ENCODE measurements at places on chromosomes 1 and 21. TPM values are rescaled to one million over a fixed set of nuclear protein-coding genes. Genes with fewer than 3 reads are reported as not detected.

GRCh38 chr1:199574950-199575349 is 452.6 kb upstream of the NR5A2 start:
- no peak for DNase-seq
- no peaks in the 10 kb centered on the region for H3K27me3 ChIP-seq
- no peaks in the 10 kb centered on the region for H3K4me1 ChIP-seq
- no peak overlapping the region for H3K4me3 ChIP-seq

DNA sequence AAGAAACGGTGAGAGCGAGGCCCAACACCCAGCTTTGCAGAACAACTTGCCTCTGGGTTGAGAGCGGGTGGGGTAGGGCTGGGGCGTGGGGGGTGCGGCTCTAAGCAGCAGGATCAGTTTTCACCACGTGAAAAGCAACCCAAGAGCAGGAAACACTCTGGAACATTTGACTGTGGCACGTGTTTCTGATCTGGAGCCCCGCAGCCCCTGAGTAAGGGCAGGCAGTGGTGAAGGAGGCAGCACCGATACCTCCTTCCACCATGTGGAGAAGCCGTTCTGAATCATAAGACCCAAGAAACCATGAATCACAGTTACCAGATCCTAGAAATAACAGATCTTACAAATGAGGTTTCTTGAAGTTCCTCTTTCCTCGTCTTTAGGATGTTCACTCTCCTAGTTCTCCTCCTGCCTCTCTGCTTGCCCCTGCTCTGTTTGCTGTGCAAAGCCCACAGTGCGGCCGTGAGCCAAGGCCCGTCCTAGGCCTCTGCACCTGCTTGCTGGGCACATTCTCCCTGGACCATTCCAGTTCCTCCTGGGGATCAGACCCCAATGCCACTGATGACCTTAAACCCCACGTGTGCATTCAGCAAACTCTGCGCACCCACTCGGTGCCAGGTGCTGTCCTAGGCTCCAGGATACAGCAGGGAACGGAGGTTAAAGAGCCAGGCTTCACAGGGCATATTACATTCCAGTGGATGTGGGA is 31.9 kb downstream of the SLC1A7 start:
- no peak overlapping the region for H3K4me3 ChIP-seq
- H3K4me1 ChIP-seq = no peaks in the 10 kb centered on the region
- no peak overlapping the region for H3K27ac ChIP-seq
- H3K36me3 ChIP-seq = no peaks in the 10 kb centered on the region
- DNase-seq = no peak

- no peak overlapping the region for H3K27ac ChIP-seq
- no peaks in the 10 kb centered on the region for H3K27me3 ChIP-seq
- no peaks in the 10 kb centered on the region for H3K36me3 ChIP-seq
- H3K4me3 ChIP-seq = no peak overlapping the region
- H3K4me1 ChIP-seq = no peaks in the 10 kb centered on the region
These were observed 9.1 kb downstream of the RHBDL2 start for GRCh38 chr1:38932571-38932970.

GRCh38 chr1:156848461-156849150 is 10.3 kb downstream of the INSRR start:
- H3K27me3 ChIP-seq = no peaks in the 10 kb centered on the region
- no peak overlapping the region for H3K4me3 ChIP-seq
- DNase-seq = peak; percentile 68
- H3K27ac ChIP-seq = no peak overlapping the region
- H3K36me3 ChIP-seq = no peaks in the 10 kb centered on the region

GRCh38 chr1:229204921-229205777 is 65.8 kb upstream of the RAB4A start:
- H3K27ac ChIP-seq = peak overlapping the region; percentile 95
- H3K4me3 ChIP-seq = no peak overlapping the region
- no peaks in the 10 kb centered on the region for H3K4me1 ChIP-seq

DNA sequence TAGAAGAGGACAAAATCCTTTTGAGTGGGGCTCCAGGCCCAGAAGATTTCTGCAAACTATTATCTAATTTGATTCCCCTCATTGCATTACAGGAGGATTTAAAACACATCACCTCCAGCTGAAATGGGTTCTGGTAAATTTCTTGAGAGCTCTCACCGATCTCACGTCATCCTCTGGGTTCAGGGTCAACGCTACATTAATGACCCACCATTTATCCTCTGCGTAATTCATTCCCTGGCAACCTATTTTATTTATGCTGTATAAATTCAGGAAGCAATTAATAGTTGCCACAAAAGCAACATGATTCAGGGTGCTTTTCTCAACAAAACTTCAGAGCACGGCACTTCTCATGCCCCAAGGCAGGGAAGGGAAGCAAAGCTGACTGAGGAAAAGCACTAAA is 38.9 kb downstream of the LMX1A start:
- no peaks in the 10 kb centered on the region for H3K36me3 ChIP-seq
- no peaks in the 10 kb centered on the region for H3K4me1 ChIP-seq
- no peak overlapping the region for H3K4me3 ChIP-seq
- H3K27me3 ChIP-seq = peaks cover 1% of the 10 kb centered on the region

DNA sequence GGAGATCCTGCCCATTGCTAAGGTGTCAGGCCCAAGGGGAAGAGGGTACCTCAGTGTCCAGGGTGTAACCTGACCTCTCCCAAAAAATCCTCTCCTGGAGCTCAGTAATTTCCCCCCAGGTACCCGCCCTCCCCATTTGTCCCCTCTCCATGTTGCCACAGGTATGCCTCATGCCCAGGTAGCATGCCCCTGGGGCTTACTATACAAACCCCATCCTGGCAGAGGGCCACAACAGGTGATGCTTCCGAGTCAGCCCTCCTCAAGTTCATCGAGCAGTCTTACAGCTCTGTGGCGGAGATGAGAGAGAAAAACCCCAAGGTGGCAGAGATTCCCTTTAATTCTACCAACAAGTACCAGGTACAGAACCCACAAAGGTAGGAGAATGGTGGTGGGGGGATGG is 15.7 kb downstream of the ATP1A4 start:
- no peak overlapping the region for H3K27ac ChIP-seq
- no peaks in the 10 kb centered on the region for H3K27me3 ChIP-seq
- H3K4me3 ChIP-seq = no peak overlapping the region
- no peaks in the 10 kb centered on the region for H3K36me3 ChIP-seq

DNA sequence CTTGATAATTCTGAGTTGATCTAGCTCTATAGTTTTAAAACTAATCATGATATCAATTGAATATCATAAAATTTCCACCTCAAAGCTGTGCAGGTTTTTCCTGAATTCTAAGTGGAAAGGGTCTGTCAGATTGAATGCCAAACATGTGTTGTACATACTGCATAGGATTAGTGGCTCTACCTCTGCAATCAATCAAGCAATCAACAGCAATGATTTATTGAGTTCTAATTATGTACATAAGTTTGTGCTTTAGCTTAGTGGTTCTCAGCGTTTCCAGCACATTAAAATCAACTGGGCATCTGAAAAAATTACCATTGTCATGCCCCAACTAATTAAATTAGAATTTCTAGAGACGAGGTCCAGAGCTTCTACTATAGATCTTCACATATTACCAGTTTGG is 251.5 kb downstream of the BACH1 start:
- no peak overlapping the region for H3K4me3 ChIP-seq
- no peaks in the 10 kb centered on the region for H3K4me1 ChIP-seq
- H3K36me3 ChIP-seq = no peaks in the 10 kb centered on the region

GRCh38 chr1:181155339-181155738 is 66.8 kb downstream of the IER5 start:
- H3K27ac ChIP-seq = no peak overlapping the region
- no peak for DNase-seq
- no peak overlapping the region for H3K4me3 ChIP-seq
- H3K36me3 ChIP-seq = no peaks in the 10 kb centered on the region
- no peaks in the 10 kb centered on the region for H3K4me1 ChIP-seq

DNA sequence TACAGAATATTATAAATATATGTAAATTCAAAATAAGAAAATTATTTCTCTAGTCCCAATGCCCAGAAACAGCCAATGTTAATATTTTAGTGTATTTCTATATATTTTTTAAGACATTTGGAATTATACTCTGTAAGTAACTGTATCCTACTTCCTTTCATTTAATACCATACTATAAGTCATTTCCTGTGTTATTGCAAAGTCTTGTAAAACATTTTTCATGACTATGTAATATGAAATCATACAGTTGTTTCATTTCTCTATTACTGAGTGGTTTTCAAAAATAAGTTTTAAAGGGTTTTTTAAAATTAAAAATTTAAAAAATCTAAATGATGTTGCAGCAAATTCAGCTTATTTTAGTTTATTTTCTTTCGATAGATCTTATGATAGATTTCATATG is 2.0 kb downstream of the RNASEL start:
- H3K4me3 ChIP-seq = no peak overlapping the region
- H3K27me3 ChIP-seq = no peaks in the 10 kb centered on the region
- DNase-seq = no peak
- no peak overlapping the region for H3K27ac ChIP-seq
- H3K4me1 ChIP-seq = no peaks in the 10 kb centered on the region
- peaks cover 2% of the 10 kb centered on the region for H3K36me3 ChIP-seq

DNA sequence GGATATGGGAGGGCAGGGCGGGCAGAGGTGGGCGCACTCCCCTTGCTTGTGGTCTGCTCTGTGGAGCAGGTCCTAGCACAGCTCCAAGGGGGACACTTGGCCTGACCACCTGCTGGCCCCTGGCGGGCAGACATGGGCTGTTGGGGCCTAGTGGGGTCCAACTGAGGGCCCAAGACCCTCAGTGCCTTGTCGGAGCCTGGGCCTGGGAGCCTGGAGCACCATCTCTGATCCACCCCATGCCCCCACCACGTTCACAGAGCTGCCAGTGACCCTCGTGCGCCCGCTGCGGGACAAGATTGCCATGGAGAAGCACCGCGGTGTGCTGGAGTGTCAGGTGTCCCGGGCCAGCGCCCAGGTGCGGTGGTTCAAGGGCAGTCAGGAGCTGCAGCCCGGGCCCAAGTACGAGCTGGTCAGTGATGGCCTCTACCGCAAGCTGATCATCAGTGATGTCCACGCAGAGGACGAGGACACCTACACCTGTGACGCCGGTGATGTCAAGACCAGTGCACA is 70.6 kb downstream of the OBSCN start:
- H3K27me3 ChIP-seq = no peaks in the 10 kb centered on the region
- DNase-seq = peak; percentile 75
- H3K4me3 ChIP-seq = no peak overlapping the region
- no peaks in the 10 kb centered on the region for H3K4me1 ChIP-seq

DNA sequence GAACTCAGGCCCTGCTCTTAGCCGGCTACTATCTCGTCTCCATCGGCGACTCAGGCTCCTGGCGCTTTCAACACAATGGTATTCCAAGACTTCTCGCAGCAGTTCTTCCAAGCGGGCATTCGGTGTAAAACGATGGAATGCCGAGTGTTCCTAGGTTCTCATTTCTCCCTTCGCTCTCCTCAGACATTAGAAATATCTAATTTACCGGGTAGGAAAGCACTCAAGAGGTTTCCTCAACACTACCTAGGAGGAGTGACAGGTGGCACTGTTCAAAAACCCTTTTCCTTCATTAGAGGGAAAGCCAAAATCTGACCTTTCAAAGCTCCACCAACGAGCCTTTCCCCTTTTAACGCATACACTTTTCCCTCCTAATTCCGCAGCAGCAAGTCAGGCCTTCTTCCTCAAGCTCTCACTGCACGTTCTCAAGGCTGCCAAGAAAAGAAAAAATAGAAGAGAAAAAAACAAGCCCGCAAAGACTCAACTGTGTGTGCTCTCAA is 601 bp downstream of the UBE2G2 start:
- H3K36me3 ChIP-seq = no peaks in the 10 kb centered on the region
- peak overlapping the region; percentile 99 for H3K4me3 ChIP-seq
- H3K4me1 ChIP-seq = no peaks in the 10 kb centered on the region
- H3K27me3 ChIP-seq = no peaks in the 10 kb centered on the region
- H3K27ac ChIP-seq = no peak overlapping the region

DNA sequence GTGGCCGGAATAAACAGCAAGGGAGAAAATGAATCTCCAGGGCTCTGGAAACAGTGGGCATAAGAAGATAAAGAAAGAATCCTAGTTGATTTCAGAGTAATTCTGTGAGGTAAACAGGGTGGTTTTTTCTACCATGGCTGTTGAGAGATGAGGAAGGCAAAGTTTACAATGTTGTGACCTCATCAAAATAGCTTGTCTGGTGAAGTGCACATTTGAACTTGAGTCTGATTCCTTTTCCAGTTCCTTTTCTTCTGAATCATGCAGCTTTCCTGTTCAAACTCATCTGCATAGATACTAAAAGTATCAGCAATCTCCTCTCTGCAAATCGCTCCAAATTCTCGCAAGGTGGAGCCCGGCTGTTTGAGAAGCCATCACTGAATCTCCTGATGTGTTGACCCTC is 161.7 kb downstream of the PLPP3 start:
- no peaks in the 10 kb centered on the region for H3K36me3 ChIP-seq
- no peaks in the 10 kb centered on the region for H3K4me1 ChIP-seq
- no peaks in the 10 kb centered on the region for H3K27me3 ChIP-seq

DNA sequence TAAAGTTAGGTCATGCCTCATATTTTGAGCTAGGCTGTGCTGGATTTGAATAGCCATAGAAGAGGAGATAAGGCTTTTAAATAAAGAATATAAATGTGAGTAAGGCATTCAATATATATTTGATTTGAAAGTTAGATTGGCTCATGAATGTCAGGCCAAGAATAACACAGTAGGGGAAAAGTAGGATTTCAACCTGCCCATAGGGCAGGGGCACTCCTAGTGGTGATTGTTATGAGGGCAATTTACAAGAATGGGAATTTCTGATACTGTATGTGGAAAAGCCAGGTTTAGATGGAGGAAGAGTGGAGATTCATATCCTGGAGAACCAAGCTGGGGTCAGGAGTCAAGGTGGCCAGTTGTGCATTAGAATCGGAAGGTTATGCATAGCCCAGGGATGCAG is 74.9 kb downstream of the DNAH14 start:
- DNase-seq = no peak
- H3K27me3 ChIP-seq = no peaks in the 10 kb centered on the region
- H3K27ac ChIP-seq = no peak overlapping the region
- H3K4me3 ChIP-seq = no peak overlapping the region
- no peaks in the 10 kb centered on the region for H3K36me3 ChIP-seq
- no peaks in the 10 kb centered on the region for H3K4me1 ChIP-seq

F13B gene
- polyA plus RNA-seq = not detected

CLDN17 gene
- polyA plus RNA-seq = not detected

TMIGD3 gene
- polyA plus RNA-seq = 1.3 TPM

Data from aorta (tissue), 5 donors.